ENCODE measurements at places on chromosomes 16 and 17.

DNA sequence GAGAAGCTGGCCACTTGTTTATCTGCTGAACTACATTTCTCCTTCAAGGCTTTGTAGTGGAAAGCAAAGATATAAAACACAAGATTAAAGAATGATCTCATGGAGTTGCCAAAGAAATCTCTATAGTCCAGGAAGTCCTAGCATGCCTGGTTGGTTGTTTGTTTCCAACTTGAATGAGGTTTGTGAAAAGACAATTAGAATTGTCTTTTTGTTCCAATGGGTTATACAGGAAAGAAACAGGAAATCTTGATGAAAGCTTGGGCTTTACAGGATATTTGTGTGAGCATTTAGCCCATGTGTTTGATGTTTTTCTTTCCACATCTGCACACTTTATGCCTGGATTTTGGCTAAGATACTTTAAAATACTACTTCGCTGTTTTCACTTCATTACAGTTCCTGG, 273.4 kb downstream of the CEP112 start:
- no peak for DNase-seq

DNA sequence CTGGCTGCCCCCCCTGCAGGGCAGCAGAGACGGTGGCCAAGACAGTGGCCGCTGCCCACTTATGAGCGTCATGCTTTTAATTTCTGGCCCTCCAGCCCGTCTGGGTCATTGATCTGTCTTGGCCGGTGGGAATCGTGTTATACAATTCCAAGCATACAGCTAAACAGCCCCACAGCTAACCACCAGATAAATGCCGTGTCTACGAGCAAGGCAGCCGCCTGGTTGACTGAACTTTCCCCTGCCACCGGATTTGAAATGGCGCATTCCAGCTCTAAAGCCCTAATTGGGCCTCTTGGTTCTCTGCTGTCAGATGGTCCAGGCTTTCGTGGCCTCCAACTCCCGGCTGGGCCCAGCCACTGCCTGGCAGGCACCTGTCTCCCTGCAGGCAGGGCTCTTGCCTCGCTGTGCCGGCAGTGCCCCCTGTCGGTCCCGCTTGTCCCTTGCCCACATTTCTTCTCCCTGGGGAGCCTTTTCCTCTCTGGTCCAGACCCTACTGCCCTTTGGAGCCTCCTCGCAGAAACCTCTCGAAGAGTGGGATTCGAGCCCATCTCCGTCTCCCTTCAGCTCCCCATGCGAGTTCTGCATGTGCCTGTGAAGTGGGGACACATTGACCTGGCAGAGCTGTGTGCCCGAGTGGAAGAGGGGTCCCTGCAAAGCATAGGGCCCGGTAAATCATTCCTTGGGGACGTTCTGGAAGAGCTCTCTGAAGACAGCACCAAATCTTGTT, 1.8 kb upstream of the RBFOX3 start:
- DNase-seq: peak; percentile 61

DNA sequence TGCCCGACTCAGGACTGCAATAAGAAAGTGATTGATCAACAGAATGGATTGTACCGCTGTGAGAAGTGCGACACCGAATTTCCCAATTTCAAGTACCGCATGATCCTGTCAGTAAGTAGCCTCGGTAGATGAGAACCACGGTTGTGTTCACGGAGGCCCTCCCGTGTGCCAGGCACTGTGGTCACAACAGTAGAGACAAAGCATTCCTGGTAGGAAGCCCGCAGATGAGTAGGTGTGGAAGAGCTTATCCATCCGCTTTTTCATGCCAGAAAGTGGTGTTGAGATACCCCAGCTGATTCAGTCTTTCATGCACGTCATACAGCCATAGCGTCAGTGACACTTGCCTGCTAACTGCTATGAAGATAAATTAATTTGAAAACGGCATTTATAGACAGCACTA, 58.9 kb downstream of the RPA1 start:
- no peak for DNase-seq

DNA sequence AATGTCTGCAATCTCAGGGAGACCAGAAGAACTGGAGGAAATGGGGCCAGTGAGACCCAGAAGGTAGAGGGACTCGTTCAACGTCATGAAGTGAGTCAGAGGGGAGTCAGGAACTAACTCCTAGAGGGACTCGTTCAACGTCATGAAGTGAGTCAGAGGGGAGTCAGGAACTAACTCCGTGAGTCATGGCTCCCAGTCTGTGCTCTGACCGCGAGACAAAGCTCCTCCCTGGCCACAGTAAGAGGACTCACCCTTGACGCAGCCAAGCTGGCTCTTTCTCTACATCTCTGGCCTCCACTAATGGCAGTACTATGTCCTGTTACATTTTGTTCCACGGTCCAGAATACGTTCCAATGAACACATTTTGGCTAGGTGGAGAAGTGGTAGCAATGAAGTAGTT, 902.5 kb downstream of the KCNJ2 start:
- DNase-seq: no peak

DNA sequence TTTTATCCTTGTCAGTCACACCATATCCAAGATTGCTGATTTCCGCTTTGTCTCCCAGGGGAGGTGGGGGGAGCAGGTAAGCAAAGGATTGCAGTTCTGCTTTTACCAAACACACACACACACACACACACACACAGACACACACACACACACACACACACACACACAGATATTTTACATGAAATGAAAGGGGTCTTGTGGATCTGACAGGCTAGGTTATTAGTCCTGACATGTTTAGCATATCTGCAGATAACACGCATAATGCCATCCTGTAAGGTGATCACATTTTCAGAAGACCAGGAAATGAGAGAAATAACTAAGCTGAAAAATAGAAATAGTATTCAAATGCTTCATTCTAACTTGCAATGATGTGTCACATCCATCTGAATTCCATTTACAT, 1113.3 kb downstream of the CDH8 start:
- no peak for DNase-seq

DNA sequence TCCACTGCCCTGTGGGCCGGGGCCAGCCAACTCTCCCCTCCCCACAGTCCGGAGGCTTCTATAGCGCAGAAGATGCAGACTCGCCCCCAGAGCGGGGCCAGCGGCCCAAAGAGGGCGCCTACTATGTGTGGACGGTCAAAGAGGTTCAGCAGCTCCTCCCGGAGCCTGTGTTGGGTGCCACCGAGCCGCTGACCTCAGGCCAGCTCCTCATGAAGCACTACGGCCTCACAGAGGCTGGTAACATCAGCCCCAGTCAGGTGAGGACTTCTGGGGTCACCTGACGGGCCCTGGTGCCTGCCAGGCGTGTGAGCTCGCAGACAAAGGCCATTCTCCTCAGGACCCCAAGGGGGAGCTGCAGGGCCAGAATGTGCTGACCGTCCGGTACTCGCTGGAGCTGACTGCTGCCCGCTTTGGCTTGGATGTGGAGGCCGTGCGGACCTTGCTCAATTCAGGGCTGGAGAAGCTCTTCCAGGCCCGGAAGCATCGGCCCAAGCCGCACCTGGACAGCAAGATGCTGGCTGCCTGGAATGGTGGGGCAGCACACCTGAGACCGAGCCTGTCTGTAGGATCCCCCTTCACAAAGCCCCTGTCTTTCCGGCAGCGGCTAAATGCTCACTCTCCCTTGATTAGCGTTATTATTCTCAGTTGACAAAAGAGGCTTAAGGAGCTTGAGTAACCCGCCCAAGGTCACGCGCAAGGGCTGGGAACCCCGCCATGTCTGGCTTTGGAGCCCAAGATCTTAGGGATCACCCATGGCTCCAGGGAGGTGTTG, 3.9 kb downstream of the SPATA20 start:
- no peak for DNase-seq

GRCh38 chr17:52790359-52790955, 631.9 kb upstream of the CA10 start:
- no peak for DNase-seq

DNA sequence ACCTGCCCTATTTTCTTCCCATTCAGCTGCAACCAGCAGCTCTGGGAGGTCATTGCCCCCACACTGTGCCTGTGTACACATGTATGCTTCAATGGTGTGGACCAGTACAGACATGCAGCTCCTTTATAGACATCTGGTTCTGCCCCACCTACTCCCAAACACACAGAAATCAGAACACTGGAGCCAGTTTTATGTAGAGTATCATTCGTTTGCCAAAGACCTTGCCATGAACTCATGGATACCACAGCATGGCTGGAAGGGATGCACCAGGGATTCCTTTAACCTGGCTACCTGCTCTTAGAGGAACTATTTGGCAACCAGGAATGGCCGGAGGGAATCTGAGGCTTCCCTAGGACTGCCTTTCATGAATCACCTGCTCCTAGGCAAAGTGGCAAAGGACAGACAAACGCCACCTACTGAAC, 60.4 kb downstream of the ZFHX3 start:
- no peak for DNase-seq

- DNase-seq: no peak
Observed at GRCh38 chr16:86241681-86242080, 268.6 kb upstream of the FOXF1 start.

DNA sequence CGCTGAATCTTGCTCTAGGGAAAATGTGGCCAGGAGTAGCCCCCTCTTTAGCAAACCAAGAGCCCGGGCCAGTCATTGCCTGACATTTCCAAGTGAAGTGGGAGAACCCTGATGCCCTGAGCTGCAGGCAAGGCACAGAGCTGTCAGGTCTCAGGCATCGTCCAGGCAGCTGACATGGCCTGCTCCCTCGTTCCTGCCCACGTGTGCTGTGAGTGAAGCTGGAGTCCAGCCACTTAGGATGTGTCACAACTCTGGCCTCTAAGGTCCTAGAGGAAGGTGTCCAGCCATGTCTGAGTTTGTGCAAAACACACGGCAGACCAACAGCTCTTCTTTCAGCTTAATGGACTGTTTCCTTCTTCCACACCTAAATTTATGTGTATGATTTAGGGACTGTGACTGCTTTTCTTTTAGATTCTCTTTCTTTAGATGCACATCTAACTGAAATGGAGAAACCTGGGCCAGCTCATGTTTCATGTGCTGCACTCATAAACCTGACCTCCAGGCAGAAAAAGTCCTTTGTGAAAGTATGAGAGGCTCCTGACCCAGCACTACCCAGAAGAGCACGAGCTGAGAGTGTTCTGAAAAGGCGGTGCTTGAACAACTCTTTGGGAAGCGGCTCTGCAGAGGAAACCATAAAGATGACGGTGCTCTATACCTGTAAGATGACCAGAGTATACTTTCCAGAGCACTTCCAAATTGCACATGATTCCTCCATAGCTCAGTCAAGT, 14.8 kb upstream of the LIMD2 start:
- DNase-seq: no peak

DNA sequence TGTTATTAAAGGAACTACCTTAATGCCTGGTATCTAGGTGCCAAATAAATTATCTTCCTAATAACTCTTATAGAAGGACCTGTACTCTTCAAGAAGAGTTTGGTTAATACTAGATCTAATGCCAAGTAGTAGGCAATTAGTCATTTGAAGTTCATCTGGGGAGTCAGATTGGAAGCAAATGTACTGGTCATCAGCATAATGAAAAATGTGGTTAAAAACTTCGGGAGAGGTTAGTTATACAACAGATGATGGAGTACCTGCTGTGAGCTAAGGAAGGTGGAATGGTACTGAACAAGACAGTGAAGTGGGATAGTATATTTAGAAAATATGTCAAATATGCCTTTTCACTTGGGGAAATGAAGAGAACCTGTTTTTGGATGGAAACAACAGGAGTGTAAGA, 49.2 kb downstream of the TNRC6A start:
- no peak for DNase-seq

GRCh38 chr16:71830359-71830758, 15.4 kb upstream of the ATXN1L start:
- no peak for DNase-seq

GRCh38 chr17:68578236-68578635, 22.9 kb downstream of the FAM20A start:
- no peak for DNase-seq

GRCh38 chr16:69187446-69188235, 677 bp downstream of the SNTB2 start:
- peak; percentile 32 for DNase-seq

GRCh38 chr16:23420011-23420410, 33.0 kb downstream of the COG7 start:
- DNase-seq: no peak

DNA sequence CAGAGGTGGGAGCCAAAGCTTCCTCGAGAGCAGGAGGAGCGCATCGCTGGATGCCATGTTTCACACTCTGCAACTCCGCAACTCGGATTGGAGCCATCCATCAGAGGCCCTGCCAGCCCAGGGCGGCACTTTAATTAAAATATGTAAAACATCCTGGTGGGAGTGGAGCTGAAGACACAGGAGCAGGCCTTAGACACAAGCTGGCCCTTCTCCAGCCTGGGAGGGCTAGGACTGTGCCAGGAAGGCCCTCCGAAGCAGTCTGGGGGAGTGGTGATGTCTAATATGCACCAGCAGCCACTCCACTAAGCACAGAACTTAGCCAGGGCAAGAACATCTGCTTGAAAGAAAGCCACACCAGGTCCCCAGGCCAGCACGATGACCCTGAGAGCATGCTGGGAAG, 5.8 kb upstream of the CCDC182 start:
- no peak for DNase-seq

- peak; percentile 37 for DNase-seq
Observed at GRCh38 chr17:15436473-15437302, 30.7 kb downstream of the CDRT4 start.

- no peak for DNase-seq
Observed at GRCh38 chr16:77393955-77394354, 40.9 kb downstream of the ADAMTS18 start.

- DNase-seq: no peak
Observed at GRCh38 chr17:15332338-15332737, 9.1 kb downstream of the TEKT3 start.

DNA sequence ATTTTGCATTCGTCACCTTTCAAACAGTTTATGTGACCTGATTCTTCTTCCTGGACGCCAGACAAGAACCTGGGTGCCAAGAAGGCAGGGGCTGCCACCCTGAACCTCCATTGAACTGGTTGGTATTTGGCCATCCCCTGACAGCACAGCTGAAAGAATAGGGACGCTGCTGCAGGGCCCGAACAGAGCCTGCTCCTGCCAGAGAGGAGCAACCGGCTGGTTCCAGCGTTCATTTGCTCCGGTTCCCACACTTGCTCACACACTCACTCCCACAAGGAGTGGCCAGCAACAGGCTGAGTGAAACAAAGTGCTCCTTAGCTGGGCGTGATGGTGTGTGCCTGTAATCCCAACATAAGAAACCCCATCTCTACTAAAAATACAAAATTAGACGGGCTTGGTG, 14.9 kb downstream of the KRT9 start:
- DNase-seq: no peak

- peak; percentile 61 for DNase-seq
Observed at GRCh38 chr16:77169650-77170236, 21.2 kb upstream of the MON1B start.

- DNase-seq: no peak
Observed at GRCh38 chr17:50785946-50786570, 18.7 kb upstream of the ANKRD40CL start.

- DNase-seq: no peak
Observed at GRCh38 chr17:64177311-64178010, 47.5 kb upstream of the ERN1 start.

DNA sequence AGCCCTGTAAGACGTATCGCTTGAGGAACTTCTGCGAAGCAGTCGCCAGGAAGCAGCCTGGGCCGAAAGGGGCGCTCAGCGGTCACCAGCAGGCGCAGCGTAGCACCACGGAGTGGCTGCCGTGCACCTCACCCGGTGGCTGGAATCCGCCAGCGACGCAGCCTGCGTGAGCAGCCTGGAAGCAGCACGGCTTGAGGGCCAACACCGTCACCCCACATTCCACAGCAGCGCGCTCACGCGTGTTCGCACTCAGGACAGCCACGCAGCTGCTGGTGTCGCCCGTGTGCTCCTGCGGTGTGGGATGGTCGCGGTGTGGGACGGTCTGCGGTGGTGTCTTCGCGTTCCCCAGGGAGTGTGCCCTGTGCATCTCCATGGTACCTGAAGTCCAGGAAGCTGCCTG, 9.6 kb downstream of the UBE2I start:
- no peak for DNase-seq

Measured in activated CD4-positive, alpha-beta T cell treated with anti-CD3 and anti-CD28 coated beads, Interleukin-2, Interleukin-4, amounts not matched to agents 100 ng/mL and 50 ng/mL, durations not matched to agents 16 hours and 8 hours (primary cell).